ENCODE measurements at places on chromosomes 2 and 18.
A peak's percentile ranks its signal among the peaks of the same experiment; 100 is the strongest.

DNA sequence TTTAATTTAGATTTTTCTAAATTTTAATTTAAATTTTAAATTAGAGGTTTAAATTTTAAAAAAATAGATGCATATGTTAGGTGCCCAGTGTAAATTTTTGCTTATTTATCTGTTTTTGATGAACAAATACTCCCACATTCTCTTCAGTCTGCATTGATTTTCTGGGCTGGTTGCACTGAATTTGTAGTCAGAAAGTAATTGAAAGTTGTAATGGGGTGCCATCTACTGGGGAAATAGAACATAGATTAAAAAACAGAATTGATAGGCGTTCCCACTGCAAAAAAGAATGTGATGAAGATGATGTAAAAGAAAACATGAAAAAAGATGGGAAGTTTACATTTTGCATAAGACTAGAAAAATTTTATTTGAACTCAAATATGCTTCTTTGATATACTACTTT, 51.7 kb upstream of the CCDC85A start:
- DNase-seq = peak; percentile 73

GRCh38 chr2:71929482-71929772, 218.2 kb downstream of the CYP26B1 start:
- no peak for DNase-seq

- DNase-seq = no peak
Observed at GRCh38 chr2:107258531-107259407, 372.8 kb upstream of the ST6GAL2 start.

- no peak for DNase-seq
Observed at GRCh38 chr18:72623444-72623843, 79.3 kb upstream of the CBLN2 start.

DNA sequence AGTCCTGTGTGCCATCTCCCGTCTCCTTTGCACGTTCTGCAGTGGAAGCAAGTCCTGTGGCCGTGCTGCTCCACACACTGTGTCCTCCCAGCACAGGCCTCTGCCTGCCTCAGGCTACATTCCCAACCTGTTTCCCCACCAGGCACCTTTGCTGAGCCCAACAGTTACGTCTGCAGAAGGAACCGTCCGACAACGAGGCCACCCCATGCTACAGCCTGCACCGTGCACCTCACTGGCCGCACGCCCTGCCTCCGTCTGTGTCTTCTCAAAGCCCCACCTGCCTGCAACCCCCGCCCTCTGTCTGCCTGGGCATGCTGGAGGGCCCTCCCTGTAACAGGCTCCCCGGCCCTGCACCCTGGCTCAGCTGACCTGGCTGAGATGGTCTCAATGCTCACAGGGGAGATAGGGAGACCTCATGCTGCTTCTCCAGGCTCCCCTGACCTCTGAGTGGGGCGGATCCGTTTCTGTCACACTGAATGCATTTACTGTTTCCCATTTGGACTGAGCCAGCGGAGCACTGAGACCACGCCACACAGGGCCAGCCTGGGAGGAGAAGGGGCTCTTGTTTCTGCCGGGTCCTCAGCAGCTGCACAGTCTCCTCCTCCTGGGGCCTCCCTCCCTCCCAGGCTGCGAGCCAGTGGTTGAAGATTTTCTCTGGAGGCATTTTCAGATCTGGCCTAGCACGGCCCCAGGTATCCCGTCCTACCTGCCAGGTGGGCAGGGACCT, 109.1 kb upstream of the OTOS start:
- DNase-seq = no peak

- no peak for DNase-seq
Observed at GRCh38 chr2:25340181-25340921, 1.4 kb downstream of the DNMT3A start.

DNA sequence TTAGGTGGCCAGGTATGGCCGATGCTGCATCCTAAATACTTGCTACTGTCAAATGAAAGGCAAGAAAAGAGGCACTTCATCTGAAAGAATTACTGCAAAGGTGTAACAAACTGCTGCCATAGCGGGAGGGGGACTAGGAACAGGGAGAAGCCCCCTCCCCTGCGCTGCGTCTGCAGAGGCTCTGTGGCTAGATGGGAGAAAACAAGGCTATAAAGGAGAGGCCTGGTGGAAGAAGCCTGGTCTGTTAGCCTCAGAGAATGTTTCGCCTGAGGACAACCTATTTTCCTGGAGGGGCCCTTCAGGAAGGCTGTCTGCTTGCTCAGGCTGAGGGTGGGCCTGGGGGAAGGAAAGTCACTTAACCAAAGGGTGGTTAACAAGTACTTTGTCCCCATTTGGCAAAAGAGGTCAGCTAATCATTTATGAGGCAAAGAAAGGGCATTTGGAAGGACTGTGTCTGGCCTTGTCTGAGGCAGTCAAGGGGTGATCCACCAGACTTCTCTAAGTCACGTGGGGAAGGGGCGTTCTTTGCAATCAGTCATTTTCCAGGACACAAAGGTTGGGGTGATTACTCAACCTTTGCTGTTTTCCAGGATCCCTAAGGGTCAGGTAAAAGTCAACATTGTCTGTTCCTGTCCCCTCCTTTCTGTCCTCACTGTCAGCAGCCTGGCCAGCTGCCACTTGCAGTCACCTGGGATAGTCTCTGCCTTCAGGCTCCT, 103.0 kb upstream of the TMEM200C start:
- DNase-seq = no peak

- no peak for DNase-seq
Observed at GRCh38 chr2:134564549-134564948, 154.3 kb downstream of the TMEM163 start.

DNA sequence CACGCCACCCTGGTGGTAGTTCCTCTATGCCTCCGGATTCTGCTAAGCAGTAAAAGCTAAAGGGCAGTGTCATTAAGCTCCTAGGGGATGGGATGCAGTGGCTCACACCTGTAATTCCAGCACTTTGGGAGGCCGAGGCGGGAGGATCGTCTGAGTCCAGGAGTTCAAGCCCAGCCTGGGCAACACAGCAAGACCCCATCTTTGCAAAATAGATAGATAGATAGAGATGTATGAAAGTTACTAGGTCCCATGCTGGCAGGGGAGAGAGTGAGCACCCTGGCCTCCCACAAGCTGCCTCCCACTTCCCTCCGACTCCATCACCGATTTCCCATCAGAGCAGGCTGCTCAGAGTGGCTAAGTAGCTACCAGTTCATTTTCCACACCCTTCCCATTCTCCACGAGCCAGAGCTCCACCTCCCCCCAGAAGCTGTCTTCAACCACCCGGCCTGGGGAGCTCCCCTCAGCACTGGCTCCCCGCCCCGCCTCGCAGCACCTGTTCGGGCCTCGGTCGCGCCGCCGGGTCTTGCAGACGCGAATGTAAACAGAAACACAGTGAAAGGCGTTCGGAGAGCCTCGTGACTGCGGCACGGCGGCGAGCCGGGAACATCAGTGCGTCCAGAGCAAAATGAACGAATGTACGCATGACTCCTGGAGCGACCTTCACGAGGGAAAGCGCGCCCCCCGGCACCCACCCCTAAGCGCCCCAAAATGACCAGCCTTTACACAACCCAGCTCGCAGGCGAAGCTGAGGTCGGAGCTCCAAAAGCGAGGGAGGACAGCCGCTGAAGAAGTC, 598 bp upstream of the CEP68 start:
- no peak for DNase-seq

GRCh38 chr2:55051026-55051866, 995 bp upstream of the RTN4 start:
- peak; percentile 66 for DNase-seq

GRCh38 chr2:128984855-128985254, 666.2 kb upstream of the HS6ST1 start:
- no peak for DNase-seq

DNA sequence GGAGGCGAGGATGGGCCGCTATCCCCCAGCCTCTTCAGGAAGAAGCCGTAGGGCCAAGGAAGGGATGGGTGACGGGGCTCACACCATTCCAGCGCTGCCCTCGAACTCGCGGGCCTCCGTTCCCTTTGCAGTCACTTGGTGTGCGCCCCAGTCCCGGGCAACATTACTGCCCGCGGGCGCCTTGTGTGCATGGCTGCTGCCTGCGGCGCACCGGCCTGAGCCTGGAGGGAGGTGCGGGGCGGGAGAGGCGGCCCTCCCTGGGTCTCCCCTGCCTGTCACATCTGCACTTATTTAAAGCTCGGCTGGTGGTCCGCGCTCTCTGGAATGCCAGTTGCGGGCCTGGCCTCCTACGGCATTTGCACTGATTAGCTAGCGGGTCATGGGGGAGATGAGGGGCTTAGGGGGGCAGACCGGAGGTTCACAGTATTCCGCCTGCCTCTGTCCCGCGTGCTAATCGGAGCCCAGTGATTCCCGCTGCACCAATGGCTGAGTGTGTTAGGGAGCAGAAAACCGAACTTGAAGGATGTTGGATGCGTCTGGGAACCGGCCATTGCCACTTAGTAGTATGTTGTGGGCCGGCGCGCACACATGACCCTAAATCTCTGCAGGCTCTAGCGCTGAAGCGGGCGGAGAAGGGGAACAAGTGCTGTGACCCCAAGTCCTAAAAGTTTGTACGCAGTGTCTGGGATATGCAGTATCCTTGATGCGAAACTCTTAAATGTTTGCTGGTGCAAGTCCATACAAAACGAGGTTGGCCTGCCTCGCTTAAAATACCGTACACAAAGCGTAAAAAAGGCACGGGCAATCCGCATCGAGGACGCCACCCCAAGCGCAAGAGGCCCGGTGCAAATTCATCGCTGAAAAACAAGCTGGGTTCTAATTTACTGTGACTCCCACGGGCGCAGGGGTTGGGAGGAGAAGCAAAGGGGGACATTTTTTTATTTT, 161.2 kb upstream of the SIX2 start:
- no peak for DNase-seq

GRCh38 chr2:117703858-117704257, 110.6 kb upstream of the DDX18 start:
- no peak for DNase-seq

GRCh38 chr2:240888890-240889573, 6.9 kb downstream of the MAB21L4 start:
- no peak for DNase-seq

DNA sequence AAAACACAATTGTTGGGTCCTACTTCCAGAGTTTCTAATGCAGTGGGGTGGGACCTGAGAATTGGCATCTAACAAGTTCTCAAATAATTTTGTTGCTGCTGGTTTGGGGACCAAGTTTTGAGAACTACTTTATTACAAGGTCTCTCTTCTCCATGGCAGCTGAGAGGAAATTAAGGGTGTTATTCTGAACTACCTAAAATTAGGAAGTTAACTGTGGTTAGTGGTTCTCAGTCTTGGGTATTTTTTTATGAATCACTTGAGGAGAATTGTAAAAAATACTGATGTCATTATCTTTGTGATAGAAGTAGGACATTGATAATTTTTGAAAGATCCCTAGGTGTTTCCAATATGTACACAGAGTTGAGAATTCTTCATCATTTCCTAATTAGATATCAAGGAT, 210.2 kb downstream of the MC4R start:
- no peak for DNase-seq

DNA sequence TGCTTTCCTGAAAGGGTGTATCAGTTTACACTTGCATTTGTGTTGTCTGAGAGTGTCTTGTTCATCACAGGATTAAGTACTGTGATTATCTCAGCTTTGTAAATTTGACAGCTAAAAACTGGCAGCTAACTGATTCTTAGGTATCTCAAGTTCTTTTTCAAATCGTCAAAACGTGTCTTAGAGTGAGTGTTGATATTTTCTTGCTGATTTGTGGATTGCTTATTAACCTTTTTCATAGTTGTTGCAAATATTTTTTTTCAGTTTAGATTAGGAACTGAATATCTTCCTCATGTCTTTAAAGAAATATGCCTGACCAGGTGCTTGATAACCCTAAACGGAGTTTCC, 41.9 kb downstream of the LRRFIP1 start:
- no peak for DNase-seq

DNA sequence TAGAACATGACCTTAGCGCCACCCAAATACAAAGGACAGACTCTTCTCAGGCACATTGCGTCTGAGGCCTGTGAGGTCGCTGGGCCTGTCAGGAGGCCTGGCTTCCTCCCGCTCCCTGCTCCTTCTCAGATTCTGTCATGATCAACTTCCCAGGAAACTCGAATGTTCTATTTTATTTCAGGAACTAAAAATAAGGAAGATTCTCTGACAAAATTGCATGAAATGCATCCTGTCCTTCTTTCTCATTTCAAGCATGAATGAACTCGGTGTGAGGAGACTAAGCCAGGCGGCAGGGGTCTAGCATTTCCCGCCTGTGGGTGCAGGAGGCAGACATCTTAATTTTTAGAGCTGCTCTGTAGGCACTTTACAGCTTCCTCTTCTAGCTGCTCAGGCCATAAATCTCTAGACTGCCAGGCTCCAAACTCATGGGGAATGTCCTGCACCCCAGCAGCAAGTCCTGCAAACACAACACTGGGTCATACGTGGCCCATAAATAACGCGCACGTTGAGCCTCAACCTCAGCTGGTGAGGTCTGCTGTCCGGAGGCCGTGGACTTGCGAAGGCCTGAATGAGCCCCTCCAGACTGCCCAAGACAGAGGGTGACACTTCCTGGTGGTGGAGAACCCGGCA, 109.7 kb upstream of the ZNF236 start:
- DNase-seq = no peak

- DNase-seq = no peak
Observed at GRCh38 chr2:138444411-138444810, 57.2 kb upstream of the SPOPL start.

- DNase-seq = no peak
Observed at GRCh38 chr2:99822474-99823207, 319.7 kb downstream of the AFF3 start.
